ENCODE measurements at places on chromosomes 6 and 20.
A peak's percentile ranks its signal among the peaks of the same experiment; 100 is the strongest.

DNA sequence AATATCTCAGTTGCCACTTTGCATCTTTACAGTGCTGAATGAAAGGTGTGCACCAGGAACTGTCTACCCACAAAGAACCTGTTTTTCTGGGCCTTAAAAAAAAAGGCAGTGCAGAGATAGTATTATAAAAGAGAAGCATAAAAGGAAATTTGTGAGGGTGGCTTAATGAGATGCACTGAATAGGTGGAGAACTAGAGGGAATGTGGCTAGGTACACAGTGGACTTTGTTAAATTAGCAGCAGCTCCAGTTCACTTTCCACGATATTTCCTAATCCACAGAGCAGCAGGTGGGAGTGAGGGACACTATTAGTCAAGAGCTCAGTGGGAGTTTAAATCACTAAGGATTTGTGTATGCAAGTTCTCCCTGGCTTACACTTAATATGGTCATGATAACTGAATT, 38.8 kb downstream of the MAP7 start:
- no peak for DNase-seq

- DNase-seq, result no peak
Observed at GRCh38 chr20:438571-439469, 23.5 kb downstream of the TBC1D20 start.

DNA sequence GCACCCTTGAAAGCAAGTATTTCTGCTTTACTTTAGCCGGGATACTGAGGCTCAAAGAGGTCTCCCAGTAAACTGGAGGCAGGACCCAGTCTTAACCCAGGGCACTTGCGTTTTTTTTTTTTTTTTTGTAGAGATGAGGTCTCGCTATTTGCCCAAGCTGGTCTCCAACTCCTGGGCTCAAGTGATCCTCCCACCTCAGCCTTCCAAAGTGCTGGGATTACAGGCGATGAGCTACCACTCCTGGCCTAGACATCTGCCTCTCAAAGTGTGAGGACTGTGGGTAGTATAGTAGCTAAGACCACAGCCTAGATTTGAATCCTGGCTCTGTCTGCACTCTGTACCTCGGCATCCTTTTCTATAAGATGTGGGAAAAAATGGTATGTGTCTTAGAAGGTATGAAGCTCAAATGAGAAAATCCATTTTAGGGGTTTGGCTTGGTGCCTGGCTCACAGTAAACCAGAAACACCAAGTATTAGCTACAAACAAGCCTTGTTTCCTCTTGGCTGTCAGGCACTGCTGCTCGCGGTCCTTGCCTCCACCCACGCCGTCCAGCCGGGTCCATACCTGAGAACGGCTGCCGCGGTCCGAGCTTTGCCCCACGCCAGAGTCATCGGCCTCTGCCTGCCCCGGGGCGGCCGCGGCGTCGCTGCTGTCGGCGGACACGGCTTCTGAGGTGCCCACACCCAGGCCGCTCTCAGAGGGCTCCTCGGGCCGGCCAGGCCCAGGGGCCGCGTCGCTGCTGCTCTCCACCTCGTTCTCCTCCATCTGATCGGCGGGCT, 1.2 kb downstream of the ZNF335 start:
- DNase-seq, result peak; percentile 27

GRCh38 chr6:157089258-157089657, 234.1 kb downstream of the TMEM242 start:
- peak; percentile 35 for DNase-seq

GRCh38 chr6:147053311-147053921, 150.8 kb upstream of the STXBP5 start:
- no peak for DNase-seq
